Hair follicular keratinocyte (primary cell): ENCODE measurements at places on chromosomes 7 and 10. TPM values are rescaled to one million over a fixed set of nuclear protein-coding genes. Genes with fewer than 3 reads are reported as not detected.

Gene ARPC1A
- 192 and 200 TPM in 2 replicates for total RNA-seq

Gene RARRES2
- not detected in 2 replicates for total RNA-seq

Gene CNTNAP2
- total RNA-seq = 0.08 and 0.53 TPM in 2 replicates

Gene WIPF3
- 0.08 TPM in 2 replicates for total RNA-seq

Gene TLX1
- total RNA-seq = not detected in 2 replicates

Gene TMEM176A
- total RNA-seq = 0.23 TPM in 1 of 2 replicates, not detected in the other

Gene SPDYE11
- not detected in 2 replicates for total RNA-seq

Gene RPEL1
- total RNA-seq = 0.04 TPM in 1 of 2 replicates, not detected in the other

Gene NRP1
- total RNA-seq = 32.4 and 47.3 TPM in 2 replicates

Gene NT5C2
- total RNA-seq = 31.3 and 33.7 TPM in 2 replicates

Gene CALHM1
- not detected in 2 replicates for total RNA-seq

Gene CHST3
- 17.1 and 18.3 TPM in 2 replicates for total RNA-seq

Gene SORCS3
- total RNA-seq = not detected in 2 replicates

Gene CREB5
- total RNA-seq = 4.4 and 7.0 TPM in 2 replicates

Gene OTUD1
- total RNA-seq = 9.3 and 10.2 TPM in 2 replicates

Gene BZW2
- total RNA-seq = 103 and 142 TPM in 2 replicates

Gene RHOBTB1
- 1.4 and 2.3 TPM in 2 replicates for total RNA-seq

Gene AS3MT
- 3.2 and 3.6 TPM in 2 replicates for total RNA-seq
